ENCODE measurements at places on chromosomes 7 and 10.
A peak's percentile ranks its signal among the peaks of the same experiment; 100 is the strongest.

- no peak for DNase-seq
Observed at GRCh38 chr7:908159-908581, 31.8 kb downstream of the GET4 start.

GRCh38 chr10:102538811-102539210, 35.0 kb downstream of the SUFU start:
- DNase-seq = no peak

DNA sequence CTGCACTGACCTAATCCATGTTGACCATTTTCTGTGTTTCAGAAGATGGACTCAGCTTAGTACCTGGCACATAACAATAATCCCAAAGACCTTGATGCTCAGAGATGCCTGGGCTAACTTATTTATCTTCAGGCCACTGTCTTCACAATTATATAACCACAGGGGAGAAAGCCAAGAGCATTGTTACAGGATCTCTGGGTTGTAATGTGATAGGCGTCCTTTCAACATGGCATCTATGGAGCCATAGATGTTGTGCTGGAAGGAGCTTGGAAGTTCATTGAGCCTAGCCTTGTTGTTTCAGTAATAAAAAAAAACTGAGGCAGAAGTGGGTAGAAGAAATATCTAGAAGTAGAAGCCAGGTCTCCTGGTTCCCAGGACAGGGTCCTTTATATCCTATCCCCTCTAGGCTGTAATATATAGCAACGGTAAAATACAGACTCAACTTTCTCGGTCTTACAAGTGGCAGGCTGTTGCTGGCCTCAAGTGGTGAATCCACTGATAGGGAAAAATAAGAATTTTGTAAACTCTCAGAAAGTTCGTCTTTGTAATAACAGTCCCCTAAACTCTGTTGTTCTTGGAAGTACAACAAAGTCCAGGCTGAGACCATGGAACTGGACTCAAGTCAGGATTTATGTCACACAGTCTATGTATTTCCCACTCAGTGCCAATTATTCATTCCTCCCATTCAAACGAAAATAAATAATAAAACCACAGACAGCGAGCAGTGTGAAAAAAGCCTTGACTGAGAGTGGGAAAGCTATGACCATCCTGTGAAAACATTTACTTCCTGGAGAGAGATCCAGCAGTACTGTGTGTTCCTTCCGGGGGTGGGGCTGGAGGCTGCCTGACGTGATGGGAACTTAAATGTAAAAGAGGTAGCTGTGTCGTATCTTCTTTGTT, 277.6 kb downstream of the REEP3 start:
- peak; percentile 26 for DNase-seq

DNA sequence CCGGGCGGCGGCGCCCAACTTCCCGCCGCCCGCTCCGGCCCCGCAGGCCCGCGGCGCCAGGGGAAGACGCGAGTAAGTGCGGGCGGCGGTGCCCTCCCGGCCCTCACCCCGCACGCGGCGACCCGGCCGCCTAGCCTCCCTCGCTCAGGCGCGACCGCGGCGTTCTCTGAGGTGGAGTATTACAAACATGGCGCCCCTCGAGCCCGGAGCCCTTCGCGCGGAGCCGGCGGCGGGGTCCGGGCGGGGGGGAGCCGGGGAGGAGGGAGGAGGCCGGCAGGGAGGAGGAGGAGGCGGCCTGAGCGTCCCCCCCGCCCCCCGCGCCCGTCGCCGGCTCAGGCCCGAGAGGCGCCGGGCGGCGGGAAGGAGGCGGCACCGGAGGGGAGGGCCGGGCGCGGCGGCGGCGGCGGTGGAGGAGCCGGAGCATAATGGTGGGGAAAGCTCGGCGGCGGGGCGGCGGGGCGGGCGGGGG, at the start of gene ZMYND11:
Gene ZMYND11 (plus strand): TSS at position 324 of the 469 bp plus-strand sequence. CDS start 44,558 bp downstream, outside the sequence.
- DNase-seq = peak; percentile 85

DNA sequence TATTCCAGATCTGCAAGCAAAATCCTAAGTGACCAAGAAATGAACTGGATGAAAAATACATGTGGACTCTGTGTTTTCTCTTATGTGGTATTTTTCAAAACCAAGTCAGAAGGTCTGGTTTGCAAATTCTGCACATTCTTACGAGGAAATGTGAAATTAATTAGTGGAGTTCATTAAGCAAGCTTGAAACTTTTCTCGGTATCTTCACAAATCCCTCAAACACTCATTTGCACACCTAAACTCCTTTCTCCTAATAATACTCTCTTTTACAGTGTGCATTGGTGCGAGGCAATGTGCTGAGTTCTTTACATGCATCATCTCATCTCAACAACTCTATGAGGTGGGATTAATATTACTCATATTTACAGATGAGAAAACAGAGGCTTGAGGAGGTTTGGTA, 82.1 kb downstream of the MTERF1 start:
- no peak for DNase-seq
